ENCODE measurements at places on chromosomes 16 and 17.

DNA sequence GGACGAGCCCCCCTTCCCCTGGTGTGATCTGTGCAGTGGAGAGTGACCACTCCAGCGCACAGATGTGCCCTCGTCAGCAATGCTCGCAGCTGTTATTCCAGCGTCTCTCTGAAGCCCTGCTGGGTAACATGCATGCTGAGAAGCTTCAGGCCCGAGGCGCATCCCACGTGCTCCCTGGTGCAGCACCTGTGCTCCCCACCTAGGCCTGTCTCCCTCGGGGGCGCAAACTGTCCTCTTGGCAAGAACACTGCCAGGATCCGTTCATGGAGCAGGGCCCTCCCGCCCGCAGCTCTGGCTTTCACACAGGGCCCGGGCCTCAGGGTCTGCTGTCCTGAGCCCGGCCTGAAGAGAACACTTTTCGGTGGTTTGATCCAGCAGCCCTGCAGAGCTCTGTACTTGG, 13.0 kb downstream of the TMEM204 start:
- no peak for DNase-seq

GRCh38 chr17:53088481-53088880, 734.2 kb upstream of the KIF2B start:
- DNase-seq: no peak

DNA sequence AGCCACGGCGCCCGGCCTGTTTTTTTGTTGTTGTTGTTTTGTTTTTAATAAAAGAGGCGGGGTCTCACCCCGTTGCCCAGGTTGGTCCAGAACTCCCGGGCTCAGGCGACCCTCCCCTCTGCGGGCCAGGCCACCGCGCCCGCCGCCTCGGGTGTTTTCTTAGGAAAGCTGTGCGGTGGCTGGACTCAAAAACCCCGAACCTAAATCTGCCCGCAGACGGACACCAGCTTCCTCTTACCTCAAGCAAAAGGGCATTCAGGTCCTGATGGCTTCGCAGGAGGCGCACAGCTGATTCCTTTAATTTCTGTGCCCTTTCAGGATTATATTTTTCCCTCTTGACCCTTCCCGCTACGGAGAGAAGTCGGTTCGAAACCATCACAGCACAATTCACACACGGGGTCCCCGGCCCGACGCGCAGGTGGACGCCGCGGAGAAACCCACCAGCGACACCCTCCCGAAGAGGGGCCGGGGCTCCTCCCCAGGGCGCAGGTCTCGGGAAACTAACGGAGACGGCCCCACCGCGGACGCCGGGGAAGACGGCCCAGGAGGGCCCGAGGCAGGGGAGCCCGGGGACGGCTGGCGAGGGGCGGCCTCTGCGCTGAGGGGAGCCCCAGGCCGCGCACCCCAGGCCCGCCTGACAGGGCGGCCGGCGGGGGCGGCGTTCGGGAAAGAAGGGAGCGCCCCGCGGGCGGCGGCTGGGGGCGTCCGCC, 653 bp downstream of the FANCA start:
- DNase-seq: no peak

GRCh38 chr16:1677339-1677738, 740 bp upstream of the JPT2 start:
- no peak for DNase-seq

GRCh38 chr16:83045790-83046189, 419.0 kb downstream of the CDH13 start:
- no peak for DNase-seq

- no peak for DNase-seq
Measured at GRCh38 chr17:3167574-3167973, 29.7 kb upstream of the OR1A2 start.

DNA sequence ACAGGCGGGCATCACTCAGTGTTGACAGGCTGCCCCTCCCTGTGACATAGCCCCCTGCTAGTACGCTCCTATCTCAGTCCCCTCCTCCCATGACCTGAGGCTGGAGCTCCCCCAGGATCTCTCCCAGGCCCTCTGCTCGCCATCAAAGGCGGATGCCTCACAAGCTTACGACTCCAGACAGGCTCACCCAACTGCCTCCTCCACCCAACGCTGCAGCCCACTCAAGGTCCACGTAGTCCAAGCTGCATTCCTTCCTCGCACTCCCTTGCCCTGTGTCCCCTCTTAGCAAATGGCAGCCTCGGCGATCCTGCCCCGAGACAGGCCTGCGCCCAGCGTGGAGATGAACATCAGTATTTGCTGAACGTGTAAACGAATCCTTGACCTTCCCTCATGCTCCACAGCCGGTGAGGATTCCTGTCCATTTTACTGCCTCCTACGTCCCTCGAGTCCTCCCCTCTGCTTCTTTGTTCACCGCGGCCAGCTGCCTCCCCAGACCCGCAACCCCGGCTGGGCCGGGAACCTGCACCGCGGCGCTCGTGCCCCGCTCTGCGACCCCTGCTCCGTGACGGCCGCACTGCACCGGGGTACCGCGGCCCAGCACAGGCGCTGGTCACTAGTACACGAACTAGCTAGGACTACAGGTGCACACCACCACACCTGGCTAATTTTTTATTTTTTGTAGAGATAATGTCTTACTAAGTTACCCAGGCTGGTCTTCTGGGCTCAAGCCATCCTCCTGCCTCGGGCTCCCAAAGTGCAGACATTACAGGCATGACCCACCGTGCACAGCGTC, 838 bp upstream of the TMEM97 start:
- DNase-seq: no peak

- DNase-seq: no peak
Measured at GRCh38 chr17:74951680-74952421, 16.2 kb downstream of the OTOP3 start.

DNA sequence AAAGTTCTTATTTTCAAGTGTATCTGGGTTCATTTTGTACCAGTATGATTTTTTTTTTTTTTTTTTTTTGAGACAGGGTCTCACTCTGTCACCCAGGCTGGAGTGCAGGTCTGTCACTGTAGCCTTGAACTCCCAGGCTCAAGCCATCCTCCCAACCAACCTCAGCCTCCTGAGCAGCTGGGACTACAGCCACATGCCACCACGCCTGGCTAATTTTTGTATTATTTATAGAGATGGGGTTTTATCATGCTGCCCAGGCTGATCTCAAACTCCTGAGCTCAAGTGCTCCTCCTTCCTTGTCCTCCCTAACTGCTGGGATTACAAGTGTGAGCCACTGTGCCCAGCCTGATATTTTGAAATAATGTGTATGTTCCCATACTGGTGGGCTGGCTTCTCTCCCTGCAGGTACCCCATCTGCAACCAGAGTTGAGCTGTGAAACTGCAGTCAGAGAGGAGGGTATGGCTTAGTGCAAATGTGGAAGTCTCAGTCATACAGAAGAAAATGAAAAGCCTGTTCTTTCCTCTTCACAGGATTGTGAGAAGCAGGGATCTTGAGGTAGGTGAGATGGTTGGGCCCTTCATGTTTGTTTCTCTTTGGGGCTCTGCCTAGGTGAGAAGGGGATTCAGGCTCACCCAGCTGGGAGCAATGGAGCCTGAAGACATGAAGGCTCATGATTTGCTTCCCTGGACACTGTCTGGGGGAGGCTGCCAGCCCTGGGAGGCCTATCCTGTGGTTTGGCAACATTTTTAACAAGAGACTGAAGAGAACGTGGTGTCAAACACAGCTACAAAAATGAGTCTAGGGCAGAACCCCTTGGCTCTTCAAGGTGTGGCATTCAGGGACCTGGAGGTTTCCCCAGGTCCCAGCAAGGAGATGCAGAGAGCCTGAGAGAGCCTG, 41.3 kb upstream of the SIAH1 start:
- peak; percentile 57 for DNase-seq

DNA sequence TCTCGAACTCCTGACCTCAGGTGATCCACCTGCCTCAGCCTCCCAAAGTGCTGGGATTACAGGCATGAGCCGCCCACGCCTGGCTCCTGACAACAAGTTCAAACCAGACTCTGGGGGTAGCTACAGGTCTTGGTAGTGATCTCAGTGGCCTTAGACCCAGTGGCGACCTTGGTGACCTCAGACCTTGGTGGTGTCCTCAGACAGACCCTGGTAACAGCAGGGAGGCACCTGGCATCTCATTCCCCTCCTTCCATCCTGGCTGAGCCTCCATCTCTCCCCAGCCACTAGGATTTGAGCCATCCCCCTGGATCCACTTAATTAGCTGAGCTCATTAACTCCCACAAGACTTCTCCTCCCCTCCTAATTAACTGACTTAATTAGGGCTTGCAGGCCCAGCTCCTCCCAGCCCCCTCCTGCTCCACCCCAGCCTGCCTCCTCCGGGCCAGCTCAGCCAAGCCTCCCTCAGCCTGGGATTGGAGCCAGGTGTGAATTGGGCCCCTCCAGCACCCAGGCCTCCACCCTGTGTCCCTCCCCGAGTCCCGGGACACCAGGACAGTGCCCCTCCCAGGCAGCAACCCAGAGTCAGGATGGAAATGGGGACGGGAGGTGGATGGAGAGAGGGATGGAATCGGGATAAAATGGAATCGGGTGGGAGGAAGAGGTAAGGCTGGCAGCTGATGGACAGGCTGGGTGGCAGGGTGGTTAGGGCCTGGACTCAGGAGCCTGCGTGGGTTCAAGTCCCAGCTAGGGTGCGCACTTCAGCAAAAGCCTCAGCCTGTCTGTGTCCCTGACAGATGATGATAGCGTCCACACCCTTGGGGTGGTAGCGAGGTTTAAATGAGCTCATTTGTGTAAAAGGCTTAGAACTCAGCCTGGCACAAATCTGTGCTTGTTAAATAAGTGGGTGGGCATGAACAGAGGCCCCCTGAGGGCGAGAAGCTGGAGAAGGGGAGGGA, 11.2 kb upstream of the SBK1 start:
- DNase-seq: no peak

DNA sequence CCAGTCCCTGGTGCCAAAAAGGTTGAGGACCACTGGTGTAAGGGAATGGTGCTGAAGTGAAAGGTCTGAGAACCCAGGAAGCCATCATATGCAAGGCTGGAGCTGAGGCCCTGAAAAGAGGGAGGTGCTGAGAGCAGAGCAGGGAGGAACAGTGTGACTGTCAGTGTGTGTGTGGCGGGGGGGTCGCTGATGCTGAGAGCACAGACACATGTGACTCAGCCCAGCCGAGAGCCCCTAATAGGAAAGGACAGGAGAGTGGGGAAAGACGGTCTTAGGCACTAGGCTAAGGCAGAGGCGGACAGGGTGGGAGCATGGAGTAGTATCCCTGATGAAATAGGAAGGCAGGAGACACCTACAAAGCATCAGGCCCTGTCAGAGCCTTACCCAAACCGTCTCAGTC, 1.2 kb downstream of the B9D1 start:
- DNase-seq: no peak

- peak; percentile 64 for DNase-seq
Measured at GRCh38 chr17:44610871-44611270, 45.4 kb upstream of the MEIOC start.

- DNase-seq: no peak
Measured at GRCh38 chr16:66690106-66690847, 6.3 kb downstream of the CMTM4 start.

All from fibroblast of the aortic adventitia (primary cell).